ENCODE measurements at places on chromosomes 13 and 19. TPM values are rescaled to one million over a fixed set of nuclear protein-coding genes. Genes with fewer than 3 reads are reported as not detected.

The ADGRE2 gene
- total RNA-seq: 0.20 TPM

The SCEL gene
- not detected for total RNA-seq

The SYT3 gene
- total RNA-seq: 0.09 TPM

The CEACAM21 gene
- 0.49 TPM for total RNA-seq

The TEX101 gene
- total RNA-seq: not detected

The POSTN gene
- total RNA-seq: 25.3 TPM

The ZNF492 gene
- total RNA-seq: not detected

All from gastrocnemius medialis (tissue), 4 donors.